Activated CD4-positive, alpha-beta memory T cell treated with anti-CD3 and anti-CD28 coated beads, Interleukin-2, amount 10 ng/mL, durations not matched to agents 7 days and 5 days (primary cell): ENCODE measurements at places on chromosomes 6 and 20.

DNA sequence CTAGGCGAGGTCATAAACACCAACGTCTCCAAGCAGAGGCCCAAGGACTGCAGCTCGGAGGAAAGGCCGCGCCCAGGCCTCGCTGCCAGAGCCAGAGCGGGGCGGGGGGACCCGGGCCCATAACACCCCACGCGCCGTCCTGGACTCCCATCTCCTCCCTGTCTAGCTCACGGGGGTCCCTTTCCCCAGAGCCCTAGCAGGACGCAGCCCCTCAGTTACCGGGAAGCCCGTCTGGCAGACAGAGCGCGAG lies 44.9 kb downstream of the MDFI start:
- DNase-seq, result no peak

- no peak for DNase-seq
These were observed 248.5 kb downstream of the BTBD3 start for GRCh38 chr20:12166053-12166717.

DNA sequence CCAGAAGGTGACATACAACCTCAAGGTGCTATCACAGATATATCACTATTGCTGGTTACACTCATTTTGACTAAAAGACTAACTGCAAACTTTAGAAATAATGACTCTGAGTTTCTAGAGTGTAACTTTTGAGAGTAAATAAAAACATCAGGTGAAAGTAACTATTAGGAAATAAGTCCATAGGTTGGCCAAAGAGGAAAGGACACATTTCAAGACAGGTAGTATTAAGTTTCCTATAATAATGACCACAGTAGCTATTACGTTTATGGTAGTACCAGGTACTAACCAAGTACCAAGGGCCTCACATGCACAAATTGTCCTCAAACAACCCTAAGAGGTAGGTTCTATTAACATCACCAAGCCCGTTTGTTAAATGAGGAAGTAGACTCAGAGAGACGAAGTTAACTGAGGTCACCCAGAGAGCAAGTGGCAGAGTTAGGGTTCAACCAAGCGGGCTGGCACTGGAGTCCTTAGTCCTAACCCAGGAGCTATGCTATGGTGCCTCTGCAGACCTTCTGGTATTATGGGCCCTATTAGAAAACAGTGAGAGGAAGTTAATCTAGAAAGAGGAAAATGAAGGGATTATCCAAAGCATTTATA lies 36.8 kb downstream of the HEBP2 start:
- no peak for DNase-seq

- no peak for DNase-seq
These were observed 85.8 kb upstream of the PREP start for GRCh38 chr6:105488516-105489215.

DNA sequence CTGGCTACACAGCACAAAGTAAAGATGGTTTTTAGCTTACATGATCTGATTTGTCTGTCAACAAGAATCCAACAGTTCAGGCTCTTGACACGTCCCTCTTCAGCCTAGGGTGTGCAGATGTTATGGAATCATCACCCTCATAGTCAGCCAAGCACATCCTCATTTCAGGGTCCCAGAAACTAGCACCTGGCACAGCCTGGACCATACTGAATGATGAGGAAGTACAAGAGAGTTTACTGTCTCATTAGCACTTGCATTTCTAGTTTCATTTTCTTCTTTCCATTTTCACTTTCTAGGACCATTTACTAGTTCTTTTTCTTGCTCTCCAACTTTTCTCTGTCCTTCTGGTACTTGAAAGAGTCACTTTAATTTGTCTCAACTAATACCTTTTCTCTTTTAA lies 6.5 kb downstream of the RIPOR2 start:
- peak; percentile 38 for DNase-seq

- no peak for DNase-seq
These were observed 49.0 kb downstream of the SLC22A23 start for GRCh38 chr6:3407840-3408239.

DNA sequence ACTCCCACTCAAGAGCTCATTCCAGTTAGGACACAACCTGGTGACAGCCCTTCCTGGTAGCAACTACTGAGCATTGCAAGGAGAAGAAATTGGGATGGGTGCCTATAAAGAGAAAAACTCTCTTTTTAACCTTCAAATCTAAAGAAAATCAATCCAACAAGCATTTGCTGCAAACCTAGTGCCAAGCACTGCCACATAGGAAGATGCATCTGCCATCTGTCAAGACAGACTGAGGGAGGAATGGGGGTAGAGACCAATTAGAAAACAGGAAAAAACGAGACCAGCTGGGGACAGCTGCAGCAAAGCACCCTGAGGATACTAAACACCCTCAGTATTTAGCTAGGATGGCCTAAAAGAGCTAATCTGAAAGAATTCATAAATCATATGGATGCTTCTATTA lies 27.9 kb downstream of the HLA-DMB start:
- DNase-seq, result no peak

DNA sequence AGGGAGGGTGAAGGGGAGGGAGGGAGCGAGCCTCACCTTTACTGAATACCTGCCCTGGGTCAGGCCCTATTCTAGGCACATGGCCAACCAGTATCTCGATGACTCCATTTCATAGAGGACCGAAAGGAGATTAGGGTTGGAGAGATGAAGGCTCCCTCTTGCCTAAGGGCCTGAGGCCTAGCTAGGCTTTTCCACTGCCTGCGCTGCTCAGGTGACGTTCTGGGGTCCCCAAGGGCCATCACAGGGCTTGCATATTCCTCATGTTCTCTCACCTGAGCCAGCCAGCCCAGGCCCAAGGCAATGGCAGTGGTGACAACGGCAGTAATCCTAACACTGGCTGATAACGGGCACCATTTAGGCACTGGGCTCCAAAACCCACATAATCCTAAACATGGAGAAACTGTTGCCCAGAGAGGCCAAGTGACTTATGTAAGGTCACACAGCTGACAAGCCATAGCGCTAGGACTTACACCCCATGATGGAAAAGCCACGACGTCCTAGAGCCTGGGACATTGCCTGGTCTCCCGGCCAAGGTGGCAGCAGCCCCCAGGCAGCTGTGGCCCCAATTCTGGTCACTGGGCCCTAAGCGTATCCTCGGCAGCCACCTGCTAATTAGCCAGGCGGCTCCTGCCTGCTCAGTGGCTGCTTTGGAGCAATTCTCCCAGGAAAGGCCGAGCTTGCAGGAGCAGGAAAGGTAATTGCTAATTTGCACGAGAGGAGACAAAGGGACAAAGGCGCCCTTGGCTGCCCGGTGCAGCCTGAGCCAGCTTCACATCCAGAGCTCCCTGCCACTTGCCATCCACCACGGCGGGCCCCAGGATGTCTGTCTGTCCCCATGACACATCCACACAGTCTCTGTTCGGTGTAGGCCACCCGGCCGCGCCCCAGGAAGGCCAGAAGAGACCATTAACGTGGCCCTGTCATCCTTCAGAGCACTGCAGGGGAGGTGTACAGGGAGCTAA lies 21.5 kb downstream of the NOL4L start:
- DNase-seq, result no peak

DNA sequence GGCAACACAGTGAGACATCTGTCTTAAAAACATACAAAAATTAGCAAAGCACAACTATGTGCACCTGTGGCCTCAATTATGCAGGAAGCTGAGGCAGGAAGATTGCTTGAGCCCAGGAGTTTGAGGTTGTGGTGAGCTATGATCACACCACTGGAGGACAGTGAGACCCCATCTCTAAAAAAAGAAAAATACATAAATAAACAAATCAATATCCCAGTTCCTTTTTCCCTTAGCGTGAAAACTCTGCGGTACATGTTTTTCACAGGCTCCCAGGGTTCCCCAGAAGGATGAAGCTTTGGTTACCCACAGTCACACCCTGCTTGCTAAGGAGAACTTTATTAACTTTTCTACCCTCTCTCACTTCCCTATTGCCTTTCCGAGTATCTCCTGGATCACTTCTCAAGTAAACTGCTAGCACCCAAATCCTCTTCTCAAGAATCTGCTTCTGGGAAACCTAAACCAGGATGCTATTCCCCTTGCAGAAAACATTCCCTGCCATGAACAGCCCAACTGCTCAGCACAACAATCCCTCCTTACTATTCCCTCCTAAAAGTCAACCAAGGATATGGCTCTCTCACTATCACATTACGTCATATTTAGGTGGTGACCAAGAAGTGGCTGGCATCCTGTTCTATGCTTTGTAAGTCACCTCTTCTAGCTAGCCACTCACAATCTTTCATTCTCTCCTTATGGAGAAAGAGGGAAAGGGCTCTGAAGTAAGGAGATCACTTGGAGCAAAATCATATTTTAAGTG lies 122.4 kb downstream of the IPCEF1 start:
- DNase-seq, result no peak

- no peak for DNase-seq
These were observed 268.0 kb upstream of the JARID2 start for GRCh38 chr6:14977747-14978382.

DNA sequence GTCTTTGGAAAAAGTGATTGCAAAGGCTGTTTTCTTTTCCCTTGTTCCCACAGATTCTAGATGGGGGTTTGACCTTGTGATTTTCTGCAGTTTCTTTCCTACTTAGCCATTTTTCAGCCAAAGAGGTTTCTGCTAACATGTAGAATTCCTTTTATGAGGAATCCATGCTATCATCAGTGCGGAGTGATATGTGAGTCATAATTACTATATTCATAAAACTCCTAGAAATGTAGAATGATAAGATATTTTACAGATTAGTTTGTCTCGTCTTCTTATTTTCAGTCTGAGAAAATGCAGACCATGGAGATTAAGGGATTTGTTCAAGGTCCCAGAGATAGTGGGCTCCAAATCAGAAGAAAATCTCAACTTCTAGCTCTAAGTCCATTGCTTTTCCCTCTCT lies 98.6 kb downstream of the KCNQ5 start:
- DNase-seq, result no peak

GRCh38 chr20:25237610-25238318 lies 10.1 kb upstream of the PYGB start:
- peak; percentile 72 for DNase-seq

- DNase-seq, result no peak
These were observed 78.7 kb downstream of the SGK1 start for GRCh38 chr6:134238960-134239795.

DNA sequence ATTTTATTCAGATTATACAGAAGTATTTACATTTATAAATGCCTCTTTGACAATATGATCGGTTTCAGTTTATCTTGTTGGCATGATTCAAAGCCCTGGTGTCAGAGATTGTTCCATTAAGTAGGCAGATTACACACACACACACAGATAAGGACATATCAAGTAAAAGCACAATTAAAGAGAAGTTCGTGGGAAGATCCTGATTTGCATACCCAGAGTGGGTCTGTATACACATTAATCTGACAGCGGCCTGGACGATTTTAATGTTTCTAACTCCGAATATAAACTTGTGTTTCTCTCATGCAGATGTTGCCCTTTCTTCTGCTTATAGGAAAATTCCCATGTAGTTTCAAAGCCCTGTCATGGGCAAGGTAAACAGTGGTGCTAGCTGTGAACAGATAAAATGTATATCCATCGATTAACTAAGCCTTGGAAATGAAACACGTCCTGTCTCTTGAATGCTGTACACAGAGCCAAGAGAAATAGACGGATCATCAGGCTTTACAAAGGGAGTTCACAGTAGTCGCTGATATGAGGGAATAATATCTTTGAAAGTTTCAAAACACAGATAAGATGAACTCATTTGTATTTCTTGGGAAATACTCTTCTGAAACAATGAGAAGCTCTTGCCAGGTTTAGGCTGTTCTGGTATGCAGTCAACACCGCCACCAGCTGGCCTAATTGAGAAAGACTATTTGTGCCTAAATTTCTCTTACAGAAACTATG lies 108.2 kb upstream of the GMDS start:
- peak; percentile 62 for DNase-seq

DNA sequence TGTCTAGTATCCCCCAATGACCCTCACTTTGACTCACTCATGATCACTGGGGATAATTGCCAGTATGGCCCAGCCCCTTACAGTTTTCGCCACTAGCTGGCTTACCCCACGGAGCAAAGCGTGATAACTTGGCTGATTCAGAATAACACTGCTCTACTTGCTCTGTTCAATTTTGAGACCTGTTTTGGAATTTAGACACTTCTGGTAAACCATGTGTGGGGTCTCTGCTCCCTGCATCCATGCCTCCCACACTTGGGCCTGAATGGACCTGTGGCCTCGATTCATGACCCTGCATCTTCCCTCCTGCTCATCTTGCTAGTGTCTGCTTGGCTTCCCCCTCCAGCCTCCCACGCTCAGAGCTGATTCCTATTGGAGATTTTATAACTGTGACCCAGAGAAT lies 48.9 kb downstream of the FOXA2 start:
- DNase-seq, result no peak

DNA sequence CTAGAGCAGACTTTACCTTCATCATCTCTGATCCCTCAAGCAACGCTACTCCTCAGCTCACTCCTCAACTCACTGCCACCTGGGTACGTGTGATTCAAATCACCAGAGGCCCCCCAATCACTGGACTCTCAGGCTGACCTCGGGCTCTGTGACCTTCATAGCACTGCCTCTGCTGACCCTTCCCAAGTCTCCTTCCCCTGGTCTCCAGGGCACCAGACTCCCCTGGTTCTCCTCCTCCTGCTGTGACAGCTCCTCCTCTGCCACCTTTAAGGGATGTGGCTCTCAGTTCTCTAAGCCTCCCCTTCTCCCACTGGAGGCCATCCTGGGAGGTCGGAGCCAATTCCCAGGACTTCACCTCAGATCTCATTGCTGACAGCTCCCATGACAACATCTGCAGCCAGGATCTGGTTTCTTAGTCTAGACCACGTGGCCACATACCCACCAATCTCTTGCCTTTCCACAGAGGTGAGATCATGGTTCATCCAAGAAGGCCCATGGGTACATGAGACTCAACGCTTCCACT lies 90.4 kb downstream of the NFATC2 start:
- no peak for DNase-seq

GRCh38 chr6:160333841-160334240 lies 14.3 kb upstream of the SLC22A3 start:
- DNase-seq, result no peak
